ENCODE measurements at places on chromosomes 2 and 18.

DNA sequence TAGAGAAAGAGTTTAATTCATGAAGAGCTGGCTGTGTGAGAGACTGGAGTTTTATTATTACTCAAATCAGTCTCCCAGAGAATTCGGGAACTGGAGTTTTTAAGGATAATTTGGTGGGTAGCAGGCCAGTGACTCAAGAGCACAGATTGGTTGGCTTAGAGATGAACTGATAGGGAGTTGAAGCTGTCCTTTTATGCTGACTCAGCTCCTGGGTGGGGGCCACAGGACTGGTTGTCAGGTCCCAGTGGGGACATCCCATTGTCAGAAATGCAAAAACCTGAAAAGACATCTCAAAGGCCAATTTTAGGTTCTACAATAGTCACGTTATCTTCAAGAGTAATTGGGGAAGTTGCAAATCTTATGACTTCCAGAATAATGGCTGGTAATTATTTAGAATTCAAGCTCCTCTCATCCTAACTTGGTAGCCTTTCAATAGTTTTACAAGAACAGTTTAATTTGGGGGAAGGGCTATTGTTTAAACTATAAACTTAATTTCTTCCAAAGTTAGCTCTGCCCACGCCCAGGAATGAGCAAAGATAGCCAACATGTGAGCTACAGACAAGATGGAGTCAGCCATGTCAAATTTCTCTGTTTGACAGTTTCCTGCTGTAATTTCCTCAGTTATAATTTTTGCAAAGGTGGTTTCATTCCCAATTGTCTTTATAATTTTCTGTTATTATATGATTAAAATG is 149.4 kb upstream of the SLC39A10 start:
- H3K27me3 ChIP-seq, result no peaks in the 10 kb centered on the region
- H3K27ac ChIP-seq, result no peak overlapping the region
- H3K4me1 ChIP-seq, result no peaks in the 10 kb centered on the region
- no peak overlapping the region for H3K4me3 ChIP-seq
- H3K36me3 ChIP-seq, result no peaks in the 10 kb centered on the region
- DNase-seq, result no peak

GRCh38 chr18:50879302-50880118 is 592 bp downstream of the ME2 start:
- H3K27me3 ChIP-seq, result no peaks in the 10 kb centered on the region
- peak overlapping the region; percentile 87 for H3K27ac ChIP-seq
- H3K4me1 ChIP-seq, result peaks cover 6% of the 10 kb centered on the region
- H3K36me3 ChIP-seq, result no peaks in the 10 kb centered on the region
- peak; percentile 58 for DNase-seq
- H3K4me3 ChIP-seq, result peak overlapping the region; percentile 73

DNA sequence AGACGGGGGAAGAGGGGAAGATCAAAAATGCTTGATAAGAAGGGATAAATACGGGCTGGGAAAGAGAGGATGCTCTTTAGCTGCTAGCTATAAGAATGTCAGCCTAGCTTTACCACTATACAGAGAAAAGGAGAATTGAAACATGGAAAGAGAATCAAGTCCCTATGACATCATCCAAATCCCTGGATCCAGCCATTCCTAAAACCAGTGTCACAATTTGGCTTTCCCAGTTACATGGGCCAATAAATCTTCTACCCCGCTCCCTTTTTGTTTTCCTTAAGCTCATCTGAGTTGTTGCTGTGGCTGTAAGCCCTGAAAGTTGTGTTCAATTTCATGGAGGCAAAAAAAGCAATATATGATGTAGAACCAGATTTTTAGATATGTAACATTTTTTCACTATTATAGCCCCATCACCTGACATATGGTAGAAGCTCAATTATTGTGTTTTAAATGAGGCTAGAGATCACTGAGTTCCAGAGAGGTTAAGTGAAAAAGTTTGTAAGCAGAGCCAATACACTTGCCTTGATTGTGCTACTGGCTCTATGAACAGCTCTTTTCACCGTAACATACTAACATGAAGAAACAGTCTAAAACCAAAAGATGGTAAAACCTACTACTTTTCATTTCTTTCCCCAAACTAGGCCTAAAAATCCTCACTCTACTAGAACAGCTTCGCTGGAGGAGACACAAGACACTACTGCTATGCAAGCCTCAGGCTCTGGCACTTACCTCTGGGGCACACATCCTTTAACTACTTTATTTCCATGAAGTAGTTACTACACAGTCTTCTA is 4.3 kb downstream of the HNRNPLL start:
- no peak overlapping the region for H3K27ac ChIP-seq
- H3K4me1 ChIP-seq, result peaks cover 6% of the 10 kb centered on the region
- no peak for DNase-seq
- no peak overlapping the region for H3K4me3 ChIP-seq
- no peaks in the 10 kb centered on the region for H3K27me3 ChIP-seq

DNA sequence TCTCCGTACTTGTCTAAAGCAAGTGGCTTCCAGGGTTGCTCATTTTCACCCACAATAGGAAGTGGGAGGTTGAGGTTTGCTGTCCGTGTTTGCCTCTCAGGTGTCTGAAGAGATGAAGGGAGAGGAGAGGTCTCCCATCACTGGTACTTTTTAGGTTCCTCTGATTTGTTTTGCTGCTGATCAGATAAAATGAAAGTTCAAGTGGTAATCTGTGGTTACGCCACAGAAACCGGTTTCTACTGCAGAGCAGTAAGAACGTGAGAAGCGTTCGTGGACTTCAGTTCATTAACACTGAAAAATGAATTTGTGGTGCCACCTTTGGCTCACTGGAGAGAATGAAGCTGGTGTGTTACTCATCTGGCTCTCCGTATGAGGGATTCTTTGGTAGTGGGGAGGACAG is 118.2 kb downstream of the GBX2 start:
- H3K27me3 ChIP-seq, result no peaks in the 10 kb centered on the region
- no peak overlapping the region for H3K4me3 ChIP-seq
- no peak for DNase-seq
- no peak overlapping the region for H3K27ac ChIP-seq

DNA sequence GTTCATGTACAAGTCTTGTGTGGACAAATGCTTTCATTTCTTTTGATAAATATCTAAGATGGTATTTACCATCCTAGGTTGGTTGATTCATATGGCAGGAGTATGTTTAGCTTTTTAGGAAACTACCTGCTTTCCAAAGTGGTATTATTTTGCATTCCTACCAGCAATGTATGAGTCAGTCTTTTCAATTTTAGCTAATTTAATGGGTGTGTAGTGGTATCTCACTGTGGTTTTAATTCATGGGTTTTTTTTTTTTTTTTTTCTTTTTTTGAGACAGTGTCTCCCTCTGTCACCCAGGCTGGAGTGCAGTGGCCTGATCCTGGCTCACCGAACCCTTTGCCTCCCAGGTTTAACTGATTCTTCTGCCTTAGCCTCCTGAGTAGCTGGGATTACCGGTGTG is 4.2 kb downstream of the ZNF512 start:
- H3K4me3 ChIP-seq, result no peak overlapping the region
- H3K36me3 ChIP-seq, result no peaks in the 10 kb centered on the region
- H3K27ac ChIP-seq, result no peak overlapping the region
- DNase-seq, result no peak

- no peaks in the 10 kb centered on the region for H3K27me3 ChIP-seq
- no peak for DNase-seq
- peaks cover 48% of the 10 kb centered on the region for H3K4me1 ChIP-seq
- no peak overlapping the region for H3K27ac ChIP-seq
- no peak overlapping the region for H3K4me3 ChIP-seq
Measured at GRCh38 chr2:233351423-233351822, 2.9 kb upstream of the DGKD start.

DNA sequence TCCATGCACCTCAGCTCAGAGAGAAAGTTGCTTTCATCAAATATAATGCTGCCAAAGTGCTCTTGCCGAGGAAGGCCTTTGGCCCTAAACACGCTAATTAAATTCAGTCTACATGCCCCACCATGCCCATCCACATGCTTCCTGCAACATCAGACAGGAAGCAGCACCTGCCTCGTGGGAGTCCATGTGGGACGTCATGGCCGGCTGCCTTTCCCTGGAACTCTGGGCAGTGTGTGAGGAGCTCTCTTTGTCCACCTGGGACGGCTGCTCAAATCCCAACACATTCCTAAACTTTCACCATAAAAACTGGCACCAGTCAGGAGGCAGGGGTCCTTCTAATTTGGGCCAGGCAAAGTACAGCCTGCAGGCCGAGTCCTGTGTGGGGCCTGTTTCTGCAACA is 23.1 kb downstream of the FAM178B start:
- no peak overlapping the region for H3K4me3 ChIP-seq
- H3K27ac ChIP-seq, result no peak overlapping the region
- no peak for DNase-seq
